ENCODE measurements at places on chromosomes 12 and 14.
A peak's percentile ranks its signal among the peaks of the same experiment; 100 is the strongest.

DNA sequence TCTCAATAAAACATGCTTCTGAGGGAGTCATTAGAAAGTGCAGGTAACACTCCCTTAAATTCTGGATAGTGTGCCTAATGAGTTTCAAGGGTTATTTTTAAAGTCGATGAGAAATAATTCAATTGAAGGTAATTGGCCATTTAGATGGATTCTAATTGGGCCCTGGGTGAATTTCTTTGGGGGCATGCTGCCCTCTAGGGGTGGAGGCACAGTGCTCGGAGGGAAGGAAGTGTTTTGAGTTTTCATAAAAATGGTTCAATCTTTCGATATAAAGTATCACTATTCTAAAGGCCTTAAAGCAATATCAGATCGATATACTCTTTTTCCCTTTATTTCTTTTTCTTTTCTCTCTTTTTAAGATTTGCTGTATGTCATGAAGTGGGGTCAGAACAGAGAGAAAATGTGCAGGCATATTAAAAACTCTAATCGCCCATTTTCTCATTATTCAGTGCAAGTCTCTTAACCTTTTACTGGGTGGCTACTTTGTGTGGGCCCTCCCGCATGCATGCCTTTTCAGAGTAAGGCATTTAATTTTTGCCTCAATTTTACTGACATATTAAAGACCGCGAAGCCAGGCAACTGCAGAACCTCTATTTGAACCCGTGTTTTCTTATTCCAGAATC, 25.5 kb downstream of the NKX2-8 start:
- DNase-seq, result peak; percentile 18

- no peak for DNase-seq
These were observed 77.9 kb downstream of the PRICKLE1 start for GRCh38 chr12:42511656-42512055.

DNA sequence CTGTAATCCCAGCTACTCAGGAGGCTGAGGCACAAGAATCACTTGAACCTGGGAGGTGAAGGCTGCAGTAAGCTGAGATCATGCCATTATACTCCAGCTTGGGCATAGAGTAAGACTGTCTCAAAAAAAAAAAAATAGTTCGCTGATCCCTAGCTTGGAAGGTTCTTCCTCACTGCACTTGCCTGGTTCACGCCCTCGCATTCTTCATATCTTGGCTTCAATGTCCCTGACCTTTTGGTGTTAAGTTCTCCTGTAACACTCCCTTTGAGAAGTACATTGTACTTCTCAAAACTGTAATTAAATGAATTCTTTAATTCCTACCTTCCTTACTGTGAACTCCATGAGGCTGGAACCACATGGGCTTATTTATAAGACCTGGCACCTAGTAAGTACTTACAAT, 16.5 kb upstream of the TPCN1 start:
- DNase-seq, result no peak

DNA sequence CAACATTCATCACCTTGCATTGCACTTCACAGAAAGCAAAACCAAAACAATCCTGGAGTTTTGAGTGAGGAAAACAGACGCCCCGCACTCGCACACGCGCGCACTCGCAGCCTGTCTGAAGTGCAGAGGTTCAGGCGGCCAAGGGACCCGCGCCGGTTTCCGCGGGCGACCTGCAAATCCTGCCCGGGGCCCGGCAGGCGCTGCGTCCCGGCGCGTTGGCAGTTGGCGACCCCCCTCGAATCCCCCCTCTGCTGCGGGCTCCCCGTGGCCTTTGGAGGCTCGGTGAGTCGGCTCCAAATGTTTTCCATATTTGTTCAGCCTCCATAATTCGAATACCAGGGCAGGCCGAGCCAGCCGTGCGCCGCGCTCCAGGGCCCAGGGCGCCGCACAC, at the start of gene SSPN:
Gene SSPN (plus strand): TSS at position 324 of the 391 bp plus-strand sequence. CDS start 100 bp downstream, outside the sequence.
- peak; percentile 88 for DNase-seq

GRCh38 chr14:96051642-96052540, 12.7 kb downstream of the C14orf132 start:
- no peak for DNase-seq

GRCh38 chr12:68497107-68497506, 113.6 kb upstream of the RAP1B start:
- DNase-seq, result no peak

GRCh38 chr12:88243982-88244381, 101.9 kb downstream of the TMTC3 start:
- peak; percentile 15 for DNase-seq

DNA sequence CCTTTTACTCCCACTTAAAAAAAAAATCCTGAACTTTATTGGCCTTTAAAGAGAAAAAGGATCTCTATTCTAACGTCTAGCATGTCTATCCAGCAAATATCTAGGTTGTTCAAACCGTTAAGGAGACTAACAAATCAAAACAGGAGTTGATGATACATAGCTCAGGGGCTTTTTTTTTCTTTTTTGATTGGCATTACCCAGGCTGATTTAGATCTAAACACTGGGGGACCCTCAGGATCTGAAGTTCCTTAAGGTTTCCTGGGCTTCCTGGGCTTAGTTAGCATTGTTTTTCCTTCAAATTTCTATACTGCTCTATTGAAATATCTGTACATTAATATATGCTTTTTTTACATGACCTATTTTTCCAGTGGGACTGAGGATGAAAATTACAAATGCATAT, 42.3 kb downstream of the EFCAB11 start:
- DNase-seq, result no peak
